ENCODE measurements at places on chromosomes 16 and 17.

DNA sequence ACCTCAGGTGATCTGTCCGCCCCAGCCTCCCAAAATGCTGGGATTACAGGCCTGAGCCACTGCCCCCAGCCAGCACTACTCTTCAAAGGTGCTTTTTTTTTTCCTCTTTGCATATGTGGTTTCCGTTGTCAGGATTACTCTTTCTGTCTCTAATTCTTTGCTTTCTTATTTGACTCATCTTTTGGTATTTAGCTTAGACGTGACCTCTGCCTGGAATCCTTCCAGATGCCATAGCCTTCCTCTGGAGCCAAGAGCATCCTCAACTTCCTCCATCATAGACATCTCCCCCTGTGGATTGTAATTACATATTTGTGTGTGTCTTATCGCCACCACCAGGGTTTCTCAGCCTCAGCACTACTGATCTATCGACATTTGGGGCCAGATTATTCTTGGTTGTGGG lies 84.4 kb upstream of the XYLT1 start:
- DNase-seq, result no peak

- peak; percentile 40 for DNase-seq
These were observed 67.5 kb downstream of the SEC14L1 start for GRCh38 chr17:77208217-77208808.

GRCh38 chr17:58498177-58498828 lies 10.1 kb upstream of the HSF5 start:
- DNase-seq, result no peak

DNA sequence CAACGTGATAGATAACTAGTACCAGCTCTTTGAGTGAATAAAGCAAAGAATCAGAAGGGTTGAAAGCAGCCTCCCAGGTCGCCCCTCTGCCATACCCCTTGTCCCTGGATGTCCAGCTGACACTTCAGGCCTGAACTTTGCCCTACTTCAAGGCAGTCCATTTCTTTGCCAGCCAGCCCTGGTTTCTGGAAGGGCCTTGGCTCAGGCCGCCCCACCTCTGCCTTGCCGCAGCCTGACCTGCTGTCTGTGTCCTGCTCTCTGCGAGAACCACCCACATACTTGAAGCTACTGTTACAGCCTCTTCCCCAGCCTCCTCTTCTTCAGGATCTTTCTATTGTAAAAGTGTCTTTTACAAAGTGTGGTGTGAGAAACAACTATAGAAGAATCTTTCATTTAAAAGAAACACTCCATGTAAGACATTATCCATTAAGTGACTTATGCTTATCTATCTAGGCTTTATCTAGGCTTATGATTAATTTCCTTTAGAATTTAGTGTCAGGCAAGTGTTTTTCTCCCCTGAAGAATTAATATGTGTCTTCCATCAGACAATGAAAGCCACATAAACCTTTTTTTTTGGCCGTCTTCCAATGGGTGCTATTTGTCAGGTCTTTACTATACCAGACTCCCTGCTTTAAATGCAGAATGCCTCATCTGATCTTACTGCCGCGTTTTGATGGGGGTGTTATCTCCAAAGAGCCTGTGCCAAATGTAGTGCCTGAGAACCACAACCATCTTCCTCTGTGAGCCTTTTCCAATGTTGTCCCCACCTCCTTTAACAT lies 133.9 kb downstream of the SOCS1 start:
- no peak for DNase-seq

- no peak for DNase-seq
These were observed 197.9 kb downstream of the RBFOX3 start for GRCh38 chr17:79412886-79413390.

DNA sequence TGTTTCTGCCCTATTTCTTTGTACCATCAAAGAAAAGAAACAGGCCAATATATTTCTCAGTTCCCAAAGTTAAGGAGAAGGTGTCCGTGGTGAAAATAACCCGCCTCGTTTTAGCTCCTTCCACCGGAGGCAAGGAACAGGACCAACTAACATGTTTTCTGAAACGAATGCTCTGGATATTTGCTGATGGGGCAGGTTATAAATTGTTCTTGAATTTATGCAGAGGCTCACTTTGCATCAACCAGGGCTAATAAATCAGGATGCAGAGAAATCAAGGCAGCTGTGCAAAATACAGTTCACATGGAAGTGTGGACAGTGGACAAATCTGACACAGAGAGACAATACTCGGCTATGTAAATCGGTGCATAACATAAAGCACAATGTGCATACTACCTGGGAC lies 189.8 kb downstream of the GRIN2A start:
- no peak for DNase-seq

DNA sequence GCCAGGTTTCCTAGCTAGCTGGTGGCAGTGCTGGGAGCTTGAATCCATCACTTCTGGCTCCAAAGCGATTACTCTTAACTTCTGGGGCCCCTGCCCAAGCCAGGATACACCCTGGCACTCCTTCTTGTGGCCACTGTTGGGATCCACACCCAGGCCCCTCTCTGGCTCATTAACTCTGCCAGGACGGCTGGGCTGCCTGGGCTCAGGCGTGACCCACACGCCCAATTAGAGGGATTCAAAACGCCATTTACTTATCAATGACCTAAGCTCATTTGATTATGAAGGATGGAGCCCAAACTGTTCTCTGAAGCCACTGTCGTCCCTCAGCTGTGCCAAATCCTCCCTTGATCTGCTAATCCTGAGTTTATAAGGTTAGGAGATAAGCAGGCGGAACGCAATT lies 79.7 kb upstream of the BRD7 start:
- DNase-seq, result no peak

DNA sequence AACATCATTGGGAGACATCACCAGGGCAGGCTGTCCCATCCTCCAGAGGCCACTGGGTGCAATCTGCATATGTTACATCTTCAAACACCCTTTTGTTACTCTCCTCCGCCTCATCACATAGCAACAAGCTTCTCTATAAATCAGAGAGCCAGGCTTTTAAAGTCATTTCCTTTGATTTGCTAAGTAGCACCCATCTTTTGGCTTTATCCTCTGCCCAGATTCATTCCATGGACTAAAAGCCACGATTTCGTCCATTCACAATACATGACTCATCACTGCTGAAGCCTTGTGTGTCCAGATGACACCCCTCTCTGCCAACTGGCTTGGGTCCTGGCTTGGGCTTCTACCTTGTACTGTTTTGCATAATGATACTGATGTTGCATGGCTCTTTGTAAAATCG lies 2.0 kb upstream of the KRT38 start:
- DNase-seq, result no peak

GRCh38 chr17:77535435-77535834 lies 394.7 kb downstream of the SEC14L1 start:
- no peak for DNase-seq

- DNase-seq, result no peak
These were observed 18.7 kb downstream of the CD300A start for GRCh38 chr17:74485022-74485743.

- no peak for DNase-seq
These were observed 25.4 kb upstream of the ALDH3A1 start for GRCh38 chr17:19773534-19773933.

- DNase-seq, result no peak
These were observed 64.6 kb upstream of the IRX3 start for GRCh38 chr16:54351171-54351570.

GRCh38 chr17:14119546-14119945 lies 50.2 kb downstream of the COX10 start:
- no peak for DNase-seq

DNA sequence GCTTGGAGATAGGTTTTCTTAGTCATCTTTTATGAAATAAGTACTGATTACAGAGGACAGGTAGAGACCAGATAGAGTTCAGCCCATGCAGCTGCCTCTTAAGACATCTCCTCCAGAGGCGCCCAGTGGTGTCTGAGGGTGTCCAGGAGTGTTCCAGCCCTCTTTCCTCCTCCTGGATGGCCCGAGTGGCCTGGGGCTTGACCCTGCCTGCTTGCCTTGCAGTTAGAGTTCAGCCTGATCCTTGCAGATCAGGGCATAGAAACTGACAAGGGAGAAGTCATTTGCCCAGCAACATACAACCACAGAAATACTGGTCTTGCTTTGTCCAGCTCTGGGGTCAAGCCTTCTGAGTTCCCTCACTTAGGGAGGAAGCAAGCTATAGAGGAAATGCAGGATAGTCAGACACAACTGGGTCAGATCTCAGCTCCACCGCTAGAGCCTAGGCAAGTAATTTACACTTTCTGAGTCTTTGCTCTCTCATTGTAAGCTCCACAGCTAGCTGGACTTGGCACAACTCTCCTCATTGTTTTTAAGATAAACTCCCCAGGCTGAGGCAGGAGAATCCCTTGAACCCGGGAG lies 3.6 kb upstream of the CCL1 start:
- peak; percentile 16 for DNase-seq

DNA sequence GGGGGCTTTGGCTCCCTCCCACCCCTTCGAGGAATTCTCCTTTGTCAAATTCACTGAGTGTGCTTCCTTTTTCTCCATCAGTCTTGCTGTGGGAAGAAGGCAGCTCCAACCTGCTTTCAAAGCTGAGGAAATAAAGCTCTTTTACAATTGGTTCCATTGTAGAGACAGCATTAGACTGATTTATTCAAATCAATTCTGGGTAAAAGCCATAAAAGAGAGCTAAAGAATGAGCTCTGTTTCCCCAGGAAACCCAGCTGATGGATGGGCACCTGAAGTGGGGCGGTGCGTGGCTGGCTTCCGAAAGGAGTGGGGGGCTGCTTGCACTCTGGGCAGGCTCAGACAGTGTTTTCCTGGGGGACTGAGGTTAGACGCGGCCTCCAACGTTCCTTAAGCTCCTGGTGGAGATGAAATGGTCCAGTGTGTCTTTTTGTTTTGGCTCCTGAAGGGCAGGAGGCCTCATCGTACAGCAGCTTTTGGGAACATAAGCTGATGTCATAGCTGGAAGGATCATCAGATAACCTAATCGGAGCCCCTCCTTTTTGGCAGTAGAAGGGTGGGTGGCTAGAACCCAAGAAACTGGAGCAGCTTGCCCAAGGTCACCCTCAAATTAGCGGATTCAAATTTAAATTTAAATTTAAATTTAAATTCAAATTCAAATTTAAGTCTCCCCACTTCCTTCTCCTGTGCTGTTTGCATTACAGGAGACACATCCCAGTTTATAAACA lies 128.5 kb upstream of the EEF2KMT start:
- no peak for DNase-seq

GRCh38 chr16:68233835-68234187 lies 2.1 kb downstream of the ESRP2 start:
- no peak for DNase-seq

DNA sequence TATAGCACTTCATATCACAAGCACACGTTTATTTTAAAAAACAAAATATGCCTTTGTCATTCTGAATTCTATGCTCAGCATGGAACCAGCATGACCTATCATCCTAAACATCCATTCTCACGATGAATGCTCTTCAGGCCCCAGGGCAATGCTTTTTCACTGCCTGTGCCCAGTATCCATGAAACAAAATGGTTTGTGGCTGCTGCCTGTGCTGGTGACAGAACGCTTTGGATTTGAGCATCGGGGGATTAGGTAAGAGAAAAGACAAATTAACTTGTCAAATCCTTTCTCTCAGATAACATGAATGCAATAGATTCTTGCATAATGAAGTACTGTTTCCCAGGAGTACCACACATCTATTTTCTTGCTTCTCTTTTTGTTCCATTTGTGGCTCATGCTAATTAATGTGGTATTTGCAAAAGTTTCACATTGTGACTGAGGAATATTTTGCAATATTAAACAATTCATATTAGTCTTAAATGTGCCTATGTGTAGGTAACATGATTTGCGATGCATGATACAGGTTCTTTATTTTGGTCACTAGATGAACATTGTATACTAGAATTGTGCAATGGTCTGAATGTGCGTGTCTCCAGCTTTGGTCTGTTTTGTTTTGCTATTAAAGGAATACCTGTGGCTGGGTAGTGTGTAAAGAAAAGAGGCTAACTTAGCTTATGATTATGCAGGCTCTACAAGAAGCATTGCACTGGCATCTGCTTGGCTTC lies 25.8 kb upstream of the SRSF1 start:
- no peak for DNase-seq

- DNase-seq, result no peak
These were observed 128.8 kb downstream of the ASIC2 start for GRCh38 chr17:33164169-33164881.

DNA sequence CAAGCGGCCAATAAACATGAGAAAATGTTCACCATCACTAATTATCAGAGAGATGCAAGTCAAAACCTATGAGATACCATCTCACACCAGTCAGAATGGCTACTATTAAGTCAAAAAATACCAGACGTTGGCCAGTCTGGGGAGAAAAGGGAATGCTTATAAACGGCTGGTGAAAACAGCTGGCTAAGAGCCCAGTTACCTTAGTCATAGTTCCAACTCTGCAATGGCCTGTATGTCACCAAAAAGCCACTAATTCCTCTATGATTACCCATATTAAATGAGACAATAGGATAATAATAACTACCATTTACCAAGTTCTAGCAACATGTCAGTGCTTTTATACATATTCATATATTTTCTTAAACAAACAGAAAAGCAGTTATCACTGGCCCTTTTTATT lies 42.9 kb upstream of the CDRT4 start:
- DNase-seq, result no peak

DNA sequence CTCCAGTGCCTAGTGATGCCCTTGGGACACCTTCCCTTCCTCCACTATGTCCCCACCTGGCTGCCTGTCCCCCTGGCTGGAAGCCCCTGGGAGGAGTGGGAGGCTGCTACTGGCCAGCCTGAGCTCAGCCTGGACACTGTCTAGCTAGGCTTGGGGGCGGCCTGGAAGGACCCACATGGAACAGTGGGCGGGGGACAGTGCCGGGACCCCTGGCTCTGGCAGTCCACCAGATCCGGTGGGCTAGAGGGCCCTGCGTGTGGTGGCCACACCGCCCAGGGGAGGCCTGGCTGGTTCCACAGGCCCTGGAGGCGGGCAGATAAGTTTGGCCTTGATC lies 388.0 kb upstream of the TNRC6C start:
- DNase-seq, result no peak

- DNase-seq, result no peak
These were observed 75.4 kb upstream of the ZNF423 start for GRCh38 chr16:49931266-49931665.

DNA sequence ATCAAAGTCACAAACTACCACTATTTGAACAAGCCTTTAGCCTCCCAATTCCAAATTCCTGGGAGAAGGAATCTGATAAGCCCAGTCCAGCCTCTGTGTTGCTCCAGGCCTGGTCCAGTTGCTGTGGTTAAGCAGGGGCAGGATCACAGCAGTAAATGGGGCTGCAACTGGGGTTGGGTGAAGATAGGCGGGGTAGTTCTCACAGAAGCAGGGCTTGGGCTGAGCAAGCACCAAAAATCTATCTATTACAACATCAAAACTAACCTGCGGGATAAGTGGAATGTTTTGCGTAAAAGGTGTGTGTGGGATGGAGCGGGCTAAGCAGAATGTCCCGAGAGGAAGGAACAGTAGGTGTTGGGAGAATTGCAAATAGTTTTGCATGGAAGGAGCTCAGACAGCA lies 23.0 kb upstream of the RNF135 start:
- no peak for DNase-seq

DNA sequence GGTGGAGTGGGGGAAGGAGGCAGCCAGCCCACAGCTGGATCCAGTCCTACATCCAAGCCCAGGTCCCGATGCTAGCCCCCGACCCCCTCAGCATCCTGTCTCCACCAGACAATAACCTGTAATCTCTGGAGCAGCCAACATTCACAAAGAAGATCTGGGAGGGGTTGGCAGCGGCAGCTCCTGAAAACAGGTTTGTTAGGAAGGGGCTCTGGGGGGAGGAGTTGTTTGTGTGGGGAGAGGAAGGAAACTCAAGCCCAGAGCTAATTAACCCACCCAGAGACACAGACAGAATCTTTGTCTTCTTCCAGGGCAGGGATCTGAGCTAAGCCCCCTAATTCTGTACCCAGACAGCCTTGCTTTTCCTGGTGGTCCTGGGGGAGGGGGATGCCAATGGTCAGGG lies 4.6 kb upstream of the C17orf113 start:
- DNase-seq, result no peak

Measured in AML-193 (cell line).